SHP77 treated with DMSO at 0.1 percent for 48 hours (cell line): ENCODE measurements at places on chromosomes 4 and X.

DNA sequence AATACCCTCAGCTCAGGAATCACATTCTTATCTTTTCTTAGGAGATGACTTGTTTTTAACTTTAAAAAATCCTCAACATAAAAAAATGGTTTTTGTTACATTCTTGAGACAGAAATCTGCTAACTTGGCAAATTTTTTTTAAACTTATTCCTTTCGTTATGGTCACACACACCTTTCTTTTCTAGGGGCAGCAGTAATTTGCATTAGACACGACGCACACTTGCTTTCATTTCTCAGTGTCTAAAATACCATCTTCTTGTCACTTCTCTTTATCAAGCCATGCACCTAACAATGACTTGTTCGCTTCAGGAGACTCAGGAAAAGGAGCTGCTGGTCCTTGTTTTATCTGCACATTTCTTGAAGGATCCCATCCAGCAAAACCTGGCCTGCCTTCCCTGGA, 112.6 kb upstream of the TBL1X start:
- DNase-seq: no peak

- no peak for DNase-seq
These were observed 567.4 kb upstream of the GALNT7 start for GRCh38 chr4:172601195-172601594.

- no peak for DNase-seq
These were observed 44.4 kb downstream of the SEL1L3 start for GRCh38 chr4:25818371-25818871.

- DNase-seq: no peak
These were observed at the start of gene ELF4 for GRCh38 chrX:130110379-130111219. Gene ELF4, minus strand, starts transcription at chrX:130110497. Its CDS starts 29,167 bp downstream, at chrX:130081330.

DNA sequence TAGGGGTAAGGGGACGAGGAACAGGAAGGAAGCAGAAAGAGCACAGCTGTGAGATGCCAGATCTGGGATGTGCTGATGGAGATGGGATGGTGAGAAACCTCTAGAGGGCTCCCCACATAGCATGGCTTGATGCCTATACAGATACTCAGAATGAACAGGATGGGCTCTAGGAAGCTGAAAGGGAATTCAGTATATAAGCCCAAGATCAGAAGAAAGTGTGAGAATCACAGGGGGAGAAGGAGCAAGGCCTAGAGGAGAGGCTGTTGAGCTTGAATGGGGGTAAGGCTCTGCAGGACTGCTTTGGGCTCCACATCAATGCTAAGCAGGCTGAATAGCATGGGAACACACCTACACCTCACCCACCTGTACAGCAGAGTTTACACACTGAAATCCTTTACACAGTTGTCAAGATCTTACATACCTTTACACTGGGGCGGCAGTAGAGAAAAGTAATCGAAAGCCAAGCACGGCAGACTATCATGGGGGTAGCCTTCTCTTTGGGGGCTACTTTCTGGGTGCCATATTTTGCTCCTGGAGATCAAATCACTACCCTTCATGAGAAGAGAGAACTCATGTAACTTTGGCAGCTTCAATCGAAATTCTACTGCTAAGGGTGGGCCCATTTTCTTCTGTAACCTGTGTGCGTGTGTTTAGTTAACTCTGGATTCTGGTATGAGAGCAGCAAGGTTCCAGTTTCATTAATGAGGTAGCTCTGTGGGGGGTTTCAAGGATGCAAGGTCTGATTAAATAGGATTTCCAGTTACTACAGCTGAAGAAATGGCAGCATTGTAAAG, 30.6 kb downstream of the HOPX start:
- DNase-seq: no peak

DNA sequence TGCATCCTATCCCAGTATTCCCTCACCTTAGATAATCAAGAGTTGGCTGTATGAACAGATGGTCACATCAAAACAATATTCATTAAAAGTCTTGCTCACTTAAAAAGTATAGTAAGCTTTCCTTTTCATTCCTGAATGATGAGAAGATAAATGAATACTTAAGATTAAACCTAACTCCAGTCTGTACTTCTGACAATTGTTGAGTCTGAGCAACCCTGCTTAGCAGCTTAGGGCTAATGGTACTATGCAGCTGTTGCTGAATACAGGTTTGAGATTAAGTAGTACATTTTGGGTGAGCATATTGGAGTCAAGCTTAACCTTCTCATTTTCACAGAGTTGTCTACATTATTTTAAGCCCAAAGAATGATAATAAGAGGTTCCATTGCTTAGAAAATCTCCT, 121.7 kb upstream of the ETNPPL start:
- DNase-seq: no peak

DNA sequence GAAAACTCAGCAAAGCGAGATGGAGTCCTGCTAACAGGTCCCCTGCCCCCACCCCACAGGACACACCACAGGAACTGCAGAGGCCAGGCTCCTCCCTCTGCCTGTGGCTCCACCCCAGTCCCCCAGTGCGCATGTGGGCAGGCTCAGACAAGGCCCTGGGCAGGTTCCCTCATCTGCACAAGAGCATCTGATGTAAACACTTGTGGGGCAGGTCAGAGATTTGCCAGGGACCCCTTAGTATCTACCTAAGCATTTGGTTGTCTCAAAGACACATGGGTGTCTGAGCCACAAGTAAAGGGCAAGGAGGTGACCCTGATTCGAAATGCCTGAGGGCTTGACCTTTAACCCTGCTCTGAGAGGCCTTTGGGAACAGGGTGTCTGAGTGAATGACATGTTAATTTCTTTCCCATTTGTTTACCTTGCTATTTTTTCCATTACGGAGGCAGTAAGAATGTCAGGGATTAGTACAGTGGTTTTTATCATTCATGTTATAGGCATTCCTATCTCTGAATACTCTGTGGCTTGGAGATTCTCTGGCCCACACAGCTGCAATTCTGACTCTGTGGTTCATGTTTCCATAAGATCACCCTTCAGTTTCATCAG, 85.3 kb downstream of the ZNF518B start:
- no peak for DNase-seq

DNA sequence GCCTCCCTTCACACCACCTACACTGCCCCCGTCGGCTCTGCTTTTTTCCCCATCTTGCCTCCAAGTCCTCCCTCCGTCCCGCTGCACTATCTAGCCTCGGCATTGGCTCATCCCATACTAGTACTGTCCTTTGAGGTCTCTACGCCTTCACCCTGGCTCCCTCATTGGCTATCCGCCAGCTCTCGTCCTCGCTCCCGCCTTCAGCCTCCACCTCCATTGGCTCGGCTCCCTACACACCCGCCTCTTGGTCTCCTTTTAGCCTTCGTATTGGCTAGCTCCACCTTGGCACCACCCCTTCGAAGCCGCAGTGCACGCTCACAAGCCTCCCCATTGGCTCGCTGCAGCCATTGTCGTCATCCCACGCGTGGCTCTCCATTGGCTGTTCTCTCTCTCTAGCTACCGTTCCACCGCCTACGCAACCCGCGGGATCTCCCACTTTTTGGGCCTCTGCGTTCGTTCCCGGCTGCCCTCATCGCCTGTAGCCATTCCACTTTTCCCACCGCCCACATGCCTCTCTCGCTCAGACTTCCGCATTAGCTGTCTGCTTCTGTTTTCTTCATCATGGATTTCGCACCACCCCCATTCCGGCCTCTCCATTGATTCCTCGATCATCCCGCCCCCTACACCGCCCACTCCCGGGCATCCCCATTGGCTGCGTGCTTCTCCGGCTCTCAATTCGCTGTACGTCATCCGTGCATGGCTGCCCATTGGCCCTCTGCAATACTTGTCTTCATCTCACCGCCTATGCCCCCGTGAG, 405 bp upstream of the PPP1R3F start:
- peak; percentile 88 for DNase-seq
